Forelimb muscle (tissue), 1 donor: ENCODE measurements at places on chromosomes 4 and X. TPM values are rescaled to one million over a fixed set of nuclear protein-coding genes. Genes with fewer than 3 reads are reported as not detected.

GRCh38 chr4:109559625-109559982, 442 bp upstream of the MCUB start:
- no peak for DNase-seq

Gene SNX12
- 48.6 TPM for polyA plus RNA-seq

Gene PAGE4
- polyA plus RNA-seq, result not detected

- no peak for DNase-seq
These were observed 62.4 kb downstream of the NPFFR2 start for GRCh38 chr4:72094059-72094797.

- DNase-seq, result no peak
These were observed 52.8 kb upstream of the ANKRD17 start for GRCh38 chr4:73311428-73311827.

Gene GLRA3
- not detected for polyA plus RNA-seq

- no peak for DNase-seq
These were observed 26.2 kb upstream of the MAP9 start for GRCh38 chr4:155402941-155403340.

DNA sequence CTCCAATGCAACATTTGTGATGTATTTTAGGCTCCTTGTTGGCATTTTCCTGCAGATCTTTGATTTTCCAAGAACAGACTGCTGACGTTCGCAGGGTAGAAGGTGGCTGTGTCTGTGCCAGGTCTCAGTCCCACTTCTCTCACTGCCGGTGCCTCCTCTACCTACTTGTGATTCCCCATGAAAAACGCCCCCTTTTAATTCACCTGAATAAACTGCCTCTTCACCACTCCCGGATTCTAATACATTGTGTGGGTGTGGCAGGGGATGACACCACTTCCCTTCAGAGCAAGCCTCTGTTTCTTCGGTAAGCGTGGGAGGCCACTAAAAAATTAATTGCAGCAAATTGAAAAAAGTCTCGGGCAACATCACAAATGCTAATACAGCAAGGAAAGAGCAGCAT, 96.1 kb upstream of the FAM9B start:
- DNase-seq, result no peak

DNA sequence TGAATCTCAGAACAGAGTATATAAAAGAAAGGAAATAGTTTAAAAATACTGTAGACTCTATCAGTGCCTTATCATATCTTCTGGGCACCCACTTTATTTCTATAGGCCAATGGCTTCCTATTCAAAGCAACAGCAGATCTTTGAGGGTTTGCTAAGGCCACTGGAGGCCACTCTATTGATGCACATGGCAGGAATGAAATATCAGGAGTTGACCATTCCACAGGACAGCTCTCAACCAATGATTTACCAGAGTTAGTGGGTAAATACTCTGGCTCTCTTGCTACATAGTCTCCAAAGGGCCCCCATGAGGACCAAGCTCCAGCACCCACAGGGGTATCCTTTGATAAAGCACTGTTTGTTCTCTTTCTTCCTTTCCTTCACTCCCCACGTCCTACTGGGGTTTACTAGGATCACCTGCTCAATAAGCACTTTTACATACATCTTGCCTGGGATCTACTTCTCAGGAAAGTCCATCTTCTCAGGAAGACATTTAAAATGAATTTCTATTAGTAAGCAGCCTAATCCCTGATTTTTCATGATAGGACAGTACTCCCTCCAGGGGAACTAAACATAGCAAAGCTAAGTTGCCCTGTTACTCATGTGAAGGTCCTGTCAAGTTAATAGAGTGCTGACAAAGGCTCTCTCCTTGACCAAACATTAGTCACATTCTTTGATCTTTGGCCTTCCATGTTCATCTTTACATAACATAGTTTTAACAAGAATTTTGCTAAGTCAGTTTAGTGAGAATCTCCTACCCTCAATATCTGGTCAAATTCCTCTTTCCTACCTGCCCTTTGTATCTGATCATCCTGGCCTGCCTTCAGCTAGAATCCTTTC, 459.7 kb downstream of the GRXCR1 start:
- DNase-seq, result no peak

Gene FAM9B
- not detected for polyA plus RNA-seq

DNA sequence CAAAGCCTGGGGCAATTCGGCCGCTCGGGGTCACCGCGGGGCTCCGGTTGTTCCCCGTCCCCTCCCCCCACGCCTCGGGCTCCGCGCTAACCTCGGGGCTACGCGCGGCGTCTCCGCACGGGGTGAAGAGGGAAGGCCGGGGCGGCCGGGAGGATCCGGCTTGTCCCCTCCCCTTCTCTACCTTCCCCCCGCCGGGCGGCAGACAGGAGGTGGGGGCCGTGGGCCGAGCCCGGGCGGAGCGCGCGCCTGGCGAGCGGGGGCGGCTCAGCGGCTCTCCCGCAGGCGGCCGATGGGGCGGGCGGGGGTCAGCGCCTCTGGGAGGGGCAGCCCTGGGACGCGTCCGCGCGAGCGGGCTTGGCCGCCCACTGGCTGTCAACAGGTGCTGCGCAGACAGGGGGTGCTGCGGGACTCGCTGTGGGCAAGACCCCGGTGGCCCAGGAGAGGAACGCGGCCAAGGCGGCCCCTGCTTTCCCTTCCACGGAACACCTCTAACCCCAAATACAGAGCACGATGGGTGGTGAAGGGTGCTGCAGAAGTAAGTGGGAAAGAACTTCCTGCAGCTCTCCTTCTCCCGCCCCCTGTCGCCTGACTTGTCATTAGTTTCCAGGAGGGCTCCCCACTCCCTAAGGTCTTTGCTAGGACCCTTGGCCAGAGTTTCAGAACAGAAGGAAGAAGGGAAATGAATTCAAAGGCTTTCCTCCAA, at the start of gene PDGFC:
PDGFC (minus strand) TSS at position 124 of the 703 bp plus-strand sequence. CDS start 896 bp downstream, outside the sequence.
- DNase-seq, result no peak

Gene CDS1
- 0.28 TPM for polyA plus RNA-seq
